ENCODE measurements at places on chromosomes 11 and 22.

DNA sequence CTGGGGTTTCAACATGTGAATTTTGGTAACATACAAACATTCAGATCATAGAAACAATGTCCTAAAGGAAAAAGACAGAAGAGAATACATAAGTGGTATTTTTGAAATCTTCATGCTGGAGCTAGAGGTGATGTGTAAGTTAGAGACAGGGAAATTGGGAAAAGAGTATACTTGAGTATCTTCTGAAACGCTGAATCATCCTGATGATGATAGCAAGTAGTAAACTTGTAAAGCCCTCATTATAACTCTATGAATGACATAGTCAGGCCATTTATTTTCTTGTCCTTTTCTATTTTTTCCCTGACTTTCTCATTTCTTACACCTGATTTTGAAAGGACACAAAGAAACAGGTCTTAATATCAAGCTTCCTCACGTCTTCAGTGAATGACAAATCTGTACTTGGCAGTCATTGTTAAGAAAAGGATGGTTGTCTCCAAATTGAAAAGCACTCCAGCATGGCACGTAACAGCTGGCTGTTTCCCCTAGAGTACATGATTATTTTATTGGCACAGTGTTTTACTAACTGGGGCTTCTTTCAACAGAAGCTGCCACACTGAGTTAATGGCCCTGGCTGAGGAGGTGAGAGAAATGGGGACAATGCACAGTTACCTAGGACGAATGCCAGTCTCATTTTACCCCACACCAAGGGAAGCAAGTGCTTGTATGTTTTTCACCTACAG, 140.7 kb upstream of the CTSC start:
- DNase-seq = no peak

GRCh38 chr11:15918212-15918611, 438.1 kb downstream of the SOX6 start:
- no peak for DNase-seq

DNA sequence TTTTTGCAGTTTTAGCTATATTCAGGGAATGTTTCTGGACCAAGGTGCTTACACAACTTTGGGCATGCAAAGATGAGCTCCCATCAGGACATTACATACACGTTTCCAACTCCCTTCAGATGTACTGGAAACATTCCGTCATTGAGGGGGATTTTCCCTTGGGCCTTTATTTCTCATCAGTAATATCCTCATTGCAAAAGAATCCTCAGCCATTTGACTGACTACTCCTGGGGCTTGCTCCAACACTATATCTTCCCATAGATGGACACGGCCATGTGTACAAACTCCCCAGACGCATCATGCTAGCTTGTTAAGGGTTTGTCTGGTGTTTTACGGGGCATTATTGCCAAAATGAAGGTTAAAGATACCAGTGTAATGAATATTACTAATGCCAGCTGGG, 59.3 kb upstream of the NUP160 start:
- no peak for DNase-seq

- DNase-seq = no peak
These were observed 14.7 kb upstream of the VPREB1 start for GRCh38 chr22:22229683-22230420.

DNA sequence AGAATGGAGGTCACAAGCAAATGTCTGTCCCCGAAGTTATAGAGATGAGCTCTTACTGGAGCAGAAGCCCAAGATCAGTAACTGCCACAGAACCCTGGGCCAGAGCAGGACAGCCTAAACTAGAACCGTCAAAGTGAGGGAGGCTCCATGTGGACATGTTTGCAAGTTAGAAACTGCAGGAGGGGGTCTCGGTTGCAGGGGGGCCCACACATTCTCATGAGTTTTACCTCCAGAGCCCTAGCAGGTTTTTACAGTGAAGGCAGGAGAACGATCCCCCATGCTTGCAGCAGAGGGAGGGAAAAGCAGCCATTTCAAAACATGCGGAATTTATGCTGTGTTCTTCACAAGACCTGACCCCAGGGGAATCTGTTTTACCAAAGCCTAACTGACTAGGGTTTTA, 133.5 kb upstream of the B3GAT1 start:
- no peak for DNase-seq

DNA sequence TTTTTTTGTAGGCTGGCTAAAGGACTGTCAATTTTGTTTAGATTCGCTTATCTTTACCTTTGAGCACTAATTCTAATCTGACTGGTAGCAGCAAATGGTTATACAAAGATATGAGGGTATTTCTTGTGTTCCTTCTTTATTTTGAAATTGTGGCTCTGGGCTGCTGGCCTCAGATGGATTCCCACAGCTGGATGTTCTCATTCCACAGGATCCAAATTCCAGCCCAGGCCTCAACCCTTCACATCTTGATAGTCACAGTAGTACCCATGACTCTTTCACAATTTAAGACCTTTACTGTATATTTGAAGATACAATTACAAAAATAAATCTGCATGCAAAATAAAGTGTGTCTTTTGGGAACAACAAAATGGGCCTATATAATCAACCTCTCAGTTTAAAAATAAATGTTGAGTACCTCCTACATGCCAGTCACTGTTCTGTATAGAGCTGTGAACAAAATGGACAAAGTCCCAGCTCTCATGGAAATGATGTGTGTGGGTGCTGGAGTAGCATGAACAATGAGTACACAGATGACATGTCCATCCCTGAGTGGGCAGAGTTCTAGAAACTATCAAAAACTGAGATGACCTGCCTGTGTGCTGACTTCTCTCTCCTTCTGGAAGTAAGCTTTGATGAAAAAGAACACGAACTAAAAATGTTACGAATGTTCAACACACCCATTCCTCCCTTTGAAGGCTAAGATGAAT, 51.7 kb upstream of the FBXO3 start:
- DNase-seq = no peak

GRCh38 chr22:19974268-19974861, 32.7 kb upstream of the TXNRD2 start:
- DNase-seq = peak; percentile 72

GRCh38 chr11:12213883-12214282, 103.5 kb downstream of the MICAL2 start:
- DNase-seq = no peak

- no peak for DNase-seq
These were observed 545.0 kb downstream of the ETS1 start for GRCh38 chr11:128042290-128042751.

GRCh38 chr11:62882431-62882749, 1.7 kb downstream of the SLC3A2 start:
- no peak for DNase-seq

DNA sequence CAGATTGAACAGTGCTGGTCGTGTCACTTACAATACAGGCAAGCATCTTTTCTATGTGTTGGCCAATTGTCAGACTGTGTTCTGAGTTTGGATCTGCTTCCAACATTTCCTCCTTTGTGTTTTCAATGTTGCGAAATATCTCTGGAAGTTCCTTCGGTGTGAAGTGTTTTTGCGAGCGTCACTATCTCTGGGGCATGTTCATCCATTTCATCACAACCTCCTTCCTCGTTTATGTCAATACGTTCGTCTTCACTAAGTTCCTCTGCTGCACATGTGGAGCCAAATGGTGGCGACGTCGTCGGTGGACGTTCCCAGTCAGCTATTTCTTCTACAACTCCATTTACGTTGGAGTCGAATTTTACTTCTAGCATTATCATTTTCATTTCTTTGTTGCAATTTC, 100.2 kb upstream of the LMO1 start:
- DNase-seq = no peak

GRCh38 chr11:33449798-33450197, 192.6 kb downstream of the HIPK3 start:
- DNase-seq = no peak

DNA sequence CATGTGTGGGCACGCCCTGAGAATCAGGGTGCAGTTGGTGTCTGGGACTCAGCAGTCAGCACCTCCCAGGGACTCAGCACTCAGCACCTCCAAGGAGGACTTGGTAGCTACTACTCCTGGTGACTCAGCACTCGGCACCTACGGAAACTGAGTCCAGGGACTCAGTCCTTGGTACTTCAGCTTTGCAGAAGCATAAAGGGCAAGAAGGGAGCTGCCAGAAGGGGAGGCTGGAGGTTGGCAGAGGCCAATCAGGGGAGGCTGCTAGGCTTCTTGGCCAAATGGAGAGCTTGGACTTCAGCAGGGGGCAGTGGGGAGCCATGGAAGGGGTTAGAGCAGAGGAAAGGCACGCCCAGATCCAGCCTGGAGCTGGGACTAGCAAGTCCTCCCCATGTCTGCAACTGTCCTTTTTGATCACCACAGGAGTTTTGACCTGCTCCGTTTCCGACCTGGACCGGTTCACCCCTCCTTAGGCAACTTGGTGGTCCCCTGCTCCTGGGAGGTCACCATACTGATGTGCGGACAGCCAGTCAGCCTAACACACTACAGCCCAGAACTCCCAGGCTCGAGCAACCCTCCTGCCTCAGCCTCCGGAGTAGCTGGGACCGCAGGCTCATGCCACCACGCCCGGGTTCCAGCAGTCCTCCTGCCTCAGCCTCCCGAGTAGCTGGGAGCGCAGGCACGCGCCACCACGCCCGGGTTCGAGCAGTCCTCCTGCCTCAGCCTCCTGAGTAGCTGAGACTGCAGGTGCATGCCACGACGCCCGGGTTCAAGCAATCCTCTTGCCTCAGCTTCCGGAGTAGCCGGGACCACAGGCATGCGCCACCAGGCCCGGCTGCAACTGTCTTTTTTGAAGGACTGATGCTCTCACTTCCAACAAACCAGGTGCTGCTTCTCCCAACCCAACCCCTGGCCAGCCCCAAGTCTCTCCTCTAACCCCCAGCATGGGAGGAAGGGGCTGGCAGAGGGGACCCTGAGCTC, 1.5 kb downstream of the ANO9 start:
- DNase-seq = peak; percentile 44

DNA sequence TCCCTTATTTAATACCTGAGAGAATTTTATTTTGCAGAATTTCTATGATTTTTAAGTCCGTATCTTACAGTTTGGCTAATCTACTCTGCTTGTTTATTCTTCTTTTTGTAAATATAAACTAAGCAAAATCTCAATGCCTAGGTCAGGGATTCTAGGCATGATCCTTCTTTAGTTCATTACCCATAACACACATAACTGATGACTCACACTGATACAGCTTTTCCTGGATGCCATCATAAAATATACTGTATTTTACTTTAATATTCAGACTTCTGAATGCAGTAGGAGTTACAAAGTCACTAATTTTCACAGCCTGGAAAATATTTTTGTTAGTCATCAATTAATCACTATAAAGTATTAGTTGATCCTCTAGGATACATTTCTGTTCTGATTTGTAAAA, 898.2 kb upstream of the RAG2 start:
- no peak for DNase-seq

GRCh38 chr22:33853200-33854097, 66.8 kb downstream of the LARGE1 start:
- DNase-seq = peak; percentile 88

GRCh38 chr11:117822074-117823033, 2.2 kb downstream of the FXYD2 start:
- DNase-seq = peak; percentile 31

GRCh38 chr11:132187386-132187785, 817.0 kb downstream of the NTM start:
- DNase-seq = no peak
